Lung (tissue), 17 donors: ENCODE measurements at places on chromosomes 2 and 18. TPM values are rescaled to one million over a fixed set of nuclear protein-coding genes. Genes with fewer than 3 reads are reported as not detected.

- no peak overlapping the region for H3K4me3 ChIP-seq
- H3K4me1 ChIP-seq = no peaks in the 10 kb centered on the region
- no peaks in the 10 kb centered on the region for H3K27me3 ChIP-seq
- H3K27ac ChIP-seq = no peak overlapping the region
- no peak for DNase-seq
Measured at GRCh38 chr2:46184794-46185583, 112.2 kb upstream of the EPAS1 start.

DNA sequence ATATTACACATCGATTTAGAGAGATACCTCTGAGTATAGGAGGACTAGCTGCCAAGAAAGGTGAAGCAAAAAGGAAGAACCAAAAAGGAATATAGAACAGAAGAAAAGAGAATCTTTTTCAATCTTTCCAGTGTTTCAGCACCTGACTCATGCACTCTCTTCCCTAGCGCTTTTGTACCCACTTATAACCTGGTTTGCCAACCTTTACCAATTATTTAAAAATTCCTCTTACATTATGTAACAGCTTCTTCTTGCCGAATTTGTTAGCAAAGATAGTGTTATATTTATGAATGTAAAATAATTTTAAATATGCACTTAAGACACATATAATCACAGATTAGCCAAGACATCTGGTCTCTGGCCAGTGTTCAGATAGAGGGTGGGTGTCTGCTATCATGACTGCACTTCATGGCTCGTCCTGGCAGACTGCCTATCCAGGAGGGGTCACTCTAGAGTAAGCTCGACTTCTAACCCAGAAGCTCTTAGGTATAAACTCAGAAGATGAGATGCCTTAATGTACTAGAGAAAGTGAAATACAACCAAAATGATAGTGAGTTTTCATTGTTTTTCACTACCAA, 122.9 kb downstream of the ATAD2B start:
- H3K27ac ChIP-seq = no peak overlapping the region
- peaks cover 5% of the 10 kb centered on the region for H3K36me3 ChIP-seq
- no peaks in the 10 kb centered on the region for H3K4me1 ChIP-seq
- no peaks in the 10 kb centered on the region for H3K27me3 ChIP-seq
- peak; percentile 17 for DNase-seq

GRCh38 chr2:26438926-26439325, 37.2 kb downstream of the DRC1 start:
- DNase-seq = no peak
- no peaks in the 10 kb centered on the region for H3K27me3 ChIP-seq
- H3K4me3 ChIP-seq = no peak overlapping the region
- no peak overlapping the region for H3K27ac ChIP-seq

GRCh38 chr18:1872274-1872673, 699.0 kb downstream of the METTL4 start:
- H3K4me3 ChIP-seq = no peak overlapping the region
- no peaks in the 10 kb centered on the region for H3K4me1 ChIP-seq
- no peaks in the 10 kb centered on the region for H3K36me3 ChIP-seq
- H3K27me3 ChIP-seq = no peaks in the 10 kb centered on the region
- no peak for DNase-seq

DNA sequence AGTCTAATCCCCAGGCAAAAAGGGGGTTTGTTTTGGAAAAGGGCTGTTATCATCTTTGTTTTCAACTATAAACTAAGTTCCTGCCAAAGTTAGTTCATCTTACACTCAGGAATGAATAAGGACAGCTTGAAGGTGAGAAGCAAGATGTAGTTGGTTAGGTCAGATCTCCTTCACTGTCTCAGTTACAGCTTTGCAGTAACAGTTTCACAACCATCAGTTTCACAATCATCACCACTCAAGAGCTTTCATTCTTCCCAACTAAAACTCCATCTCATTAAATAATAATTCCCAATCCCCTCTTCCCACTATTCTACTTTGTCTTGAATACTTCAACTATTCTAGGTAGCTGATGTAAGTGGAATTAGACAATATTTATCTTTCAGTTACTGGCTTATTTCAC, 200.9 kb downstream of the NYAP2 start:
- no peak overlapping the region for H3K4me3 ChIP-seq
- H3K4me1 ChIP-seq = no peaks in the 10 kb centered on the region
- no peaks in the 10 kb centered on the region for H3K27me3 ChIP-seq
- H3K36me3 ChIP-seq = no peaks in the 10 kb centered on the region

- H3K4me3 ChIP-seq = no peak overlapping the region
- H3K4me1 ChIP-seq = no peaks in the 10 kb centered on the region
- H3K36me3 ChIP-seq = no peaks in the 10 kb centered on the region
Measured at GRCh38 chr2:118786746-118787145, 60.7 kb downstream of the EN1 start.

- no peaks in the 10 kb centered on the region for H3K4me1 ChIP-seq
- no peak overlapping the region for H3K4me3 ChIP-seq
- no peak overlapping the region for H3K27ac ChIP-seq
- DNase-seq = peak; percentile 64
- H3K36me3 ChIP-seq = no peaks in the 10 kb centered on the region
- H3K27me3 ChIP-seq = no peaks in the 10 kb centered on the region
Measured at GRCh38 chr18:49697757-49698524, 115.4 kb downstream of the ACAA2 start.

Gene SOCS6
- polyA plus RNA-seq = 5.9 TPM

Gene MAL
- polyA plus RNA-seq = 8.7 TPM

Gene ICOS
- 0.69 TPM for polyA plus RNA-seq

Gene UGT1A3
- not detected for polyA plus RNA-seq
